OCI-LY7 (cell line): ENCODE measurements at places on chromosomes 2 and 18. TPM values are rescaled to one million over a fixed set of nuclear protein-coding genes. Genes with fewer than 3 reads are reported as not detected.

MAL gene
- not detected in 2 replicates for total RNA-seq

TRIM43 gene
- total RNA-seq: 0.46 TPM in 1 of 2 replicates, not detected in the other

RUFY4 gene
- total RNA-seq: not detected in 2 replicates

PLEK gene
- 80.6 and 88.7 TPM in 2 replicates for total RNA-seq
